Motor neuron (in vitro differentiated cells): ENCODE measurements at places on chromosomes 5 and 9. TPM values are rescaled to one million over a fixed set of nuclear protein-coding genes. Genes with fewer than 3 reads are reported as not detected.
A peak's percentile ranks its signal among the peaks of the same experiment; 100 is the strongest.

- no peak for ATAC-seq
Measured at GRCh38 chr5:31702712-31703111, 63.8 kb downstream of the PDZD2 start.

DNA sequence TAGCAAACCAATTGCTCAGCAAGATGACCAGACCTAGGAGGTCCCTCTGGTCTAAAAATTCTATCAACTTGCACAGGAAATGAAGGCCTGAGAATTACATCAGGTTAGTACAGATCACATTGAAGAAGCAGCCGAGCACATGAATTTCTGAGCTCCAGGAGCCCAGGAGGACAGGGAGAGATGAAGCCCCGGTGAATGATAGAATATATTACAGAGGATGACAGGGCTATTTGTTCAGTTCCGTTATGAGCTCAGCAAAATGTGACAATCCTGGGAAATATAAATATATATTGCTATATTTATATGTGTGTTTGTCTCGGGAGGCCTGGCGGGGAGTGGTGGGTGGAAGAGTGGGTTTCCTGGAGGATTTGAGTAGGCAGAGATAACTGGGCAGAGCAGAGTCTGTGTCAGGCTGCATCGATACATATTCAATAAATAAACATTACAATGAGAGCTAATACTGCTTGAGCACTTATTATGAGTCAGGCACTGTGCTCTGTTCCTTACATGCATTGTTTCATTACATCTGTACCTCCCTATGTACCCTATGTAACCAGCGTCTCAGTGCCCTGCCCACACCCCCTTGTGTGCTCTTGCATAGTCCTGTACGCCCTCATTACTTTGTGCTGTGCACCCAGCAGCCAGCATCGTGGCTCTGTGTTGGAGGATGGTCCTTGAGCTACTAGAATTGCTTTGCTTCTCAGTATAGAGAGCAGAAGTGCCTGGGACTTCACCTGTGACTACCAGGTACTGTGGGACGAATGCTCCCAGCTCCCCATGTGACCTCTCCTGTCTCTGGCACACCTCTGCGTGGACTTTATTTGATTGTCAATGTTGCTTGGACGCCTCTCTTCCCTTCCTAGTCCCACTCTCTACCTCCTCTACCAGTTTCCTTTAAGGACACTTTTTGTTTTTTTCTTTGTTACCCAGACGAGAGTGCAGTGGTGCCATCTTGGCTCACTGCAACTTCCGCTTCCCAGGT is 58.1 kb upstream of the KLF9 start:
- peak; percentile 35 for ATAC-seq

Gene SMARCA2
- 135 and 177 TPM in 2 replicates for total RNA-seq

Gene DDX46
- total RNA-seq = 65.1 and 66.2 TPM in 2 replicates

DNA sequence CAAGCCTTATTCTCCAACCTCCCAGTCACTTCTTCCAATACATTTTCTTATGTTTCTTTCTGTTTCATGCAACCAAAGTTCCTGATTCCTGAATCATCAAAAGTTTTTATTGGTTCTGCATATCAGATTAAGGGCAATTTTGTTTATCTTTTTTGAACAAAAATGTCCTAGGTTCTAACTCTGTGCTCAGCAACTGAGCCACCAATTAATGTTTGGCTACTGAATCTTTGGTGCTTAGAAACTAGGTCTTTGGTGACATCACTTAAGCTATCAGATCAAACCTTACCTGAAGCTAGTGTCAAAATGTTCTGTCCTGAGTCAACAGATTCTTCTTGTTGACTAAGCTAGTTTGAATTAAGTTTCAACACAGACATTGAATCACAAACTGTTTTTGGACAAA is 56.1 kb downstream of the FGF18 start:
- ATAC-seq = no peak

Gene SUSD3
- total RNA-seq = 1.2 and 1.6 TPM in 2 replicates

- no peak for ATAC-seq
Measured at GRCh38 chr5:424301-425110, 18.5 kb upstream of the EXOC3 start.

GRCh38 chr9:2837915-2838314 is 6.0 kb downstream of the PUM3 start:
- no peak for ATAC-seq
